Foreskin keratinocyte (primary cell): ENCODE measurements at places on chromosomes 5 and 9. TPM values are rescaled to one million over a fixed set of nuclear protein-coding genes. Genes with fewer than 3 reads are reported as not detected.

ARID3C gene
- 0.07 and 0.17 TPM in 2 replicates for total RNA-seq

KIF2A gene
- total RNA-seq, result 53.8 and 54.7 TPM in 2 replicates

PCDHGA10 gene
- 0.71 and 1.8 TPM in 2 replicates for total RNA-seq

AK8 gene
- total RNA-seq, result 0.14 TPM in 2 replicates

FOXD4 gene
- total RNA-seq, result 0.10 and 0.14 TPM in 2 replicates

CDO1 gene
- 0.18 and 0.20 TPM in 2 replicates for total RNA-seq

LEAP2 gene
- 0.63 and 0.71 TPM in 2 replicates for total RNA-seq
